ENCODE measurements at places on chromosomes 3 and 15.

- DNase-seq: no peak
Observed at GRCh38 chr15:75712668-75713337, at the start of gene CSPG4. Gene CSPG4, minus strand, starts transcription at chr15:75712848. Its CDS starts 93 bp downstream, at chr15:75712755.

GRCh38 chr15:64667736-64668161 lies 107.6 kb downstream of the RBPMS2 start:
- DNase-seq: no peak

DNA sequence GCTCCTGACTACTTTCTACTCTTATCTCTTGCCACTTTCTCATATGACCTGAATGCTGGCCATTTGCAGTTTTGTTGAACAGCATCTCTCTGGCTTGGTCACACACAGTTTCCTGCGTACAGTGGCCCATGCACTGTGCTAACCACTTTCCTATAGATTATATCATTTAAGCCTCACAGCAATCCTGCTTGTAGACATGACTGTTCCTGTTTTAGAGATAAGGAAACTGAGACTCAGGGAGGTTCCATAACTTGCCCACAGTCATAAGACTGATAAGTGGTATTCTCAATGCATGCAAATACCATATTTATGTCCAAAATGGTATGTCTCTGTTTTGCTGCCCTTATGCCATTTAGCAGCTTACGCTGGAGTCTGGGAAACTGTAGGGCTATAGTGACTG lies 229.5 kb downstream of the NR1D2 start:
- DNase-seq: no peak

- DNase-seq: no peak
Observed at GRCh38 chr3:166285001-166285400, 447.8 kb upstream of the BCHE start.

- no peak for DNase-seq
Observed at GRCh38 chr3:192302721-192303120, 424.6 kb downstream of the FGF12 start.

DNA sequence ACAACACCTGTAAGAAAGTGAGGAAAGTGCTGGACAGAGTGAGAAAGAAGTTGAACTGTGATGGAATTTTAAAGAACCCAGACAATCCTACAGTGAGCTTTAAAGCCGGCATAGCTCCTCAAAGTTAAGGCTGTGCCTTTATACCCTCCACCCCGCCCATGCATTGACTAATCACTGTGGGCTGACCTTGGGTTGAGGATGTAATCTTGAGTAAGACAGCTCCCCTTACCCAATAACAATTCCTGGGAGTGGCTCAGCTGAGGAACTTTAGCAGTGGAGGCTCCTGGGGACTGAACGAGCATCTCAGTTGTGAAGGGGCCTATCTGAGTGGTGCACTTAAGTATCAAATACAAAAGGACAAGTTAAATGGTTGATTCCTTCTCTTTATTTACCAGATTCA lies 35.7 kb upstream of the ZNF770 start:
- peak; percentile 29 for DNase-seq

DNA sequence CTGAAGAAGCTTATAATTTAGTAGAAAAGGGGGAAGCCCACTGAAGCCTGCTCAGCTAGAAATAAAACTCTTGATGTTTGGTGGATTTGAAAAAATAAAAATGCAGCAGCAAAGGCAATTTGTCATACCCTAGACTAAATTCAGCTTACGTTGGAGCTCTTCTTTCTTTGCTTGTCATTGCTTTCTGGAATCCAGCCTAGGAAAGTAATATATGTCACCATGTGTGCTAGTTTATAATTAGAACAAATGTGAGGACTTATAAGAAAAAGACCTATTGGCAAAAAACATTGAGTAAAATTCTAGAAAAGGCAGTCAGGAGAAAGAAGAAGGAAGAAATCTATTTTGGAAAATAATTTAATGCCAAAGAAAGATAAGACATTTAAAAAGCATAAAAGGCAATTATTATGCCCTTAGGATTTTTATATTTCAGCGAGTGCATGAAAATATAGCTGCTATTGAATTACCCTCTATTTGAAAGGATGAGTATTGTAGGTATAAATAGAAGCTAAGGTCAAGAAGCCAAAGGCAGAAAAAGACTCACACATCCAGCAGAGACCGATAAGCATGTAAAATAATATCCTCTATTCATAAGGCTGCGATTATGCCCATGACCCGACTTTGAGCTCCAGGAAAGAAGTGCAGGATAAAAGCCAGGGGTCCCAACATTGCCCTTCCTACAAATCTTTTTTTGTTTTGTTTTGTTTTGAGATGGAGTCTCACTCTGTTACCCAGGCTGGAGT lies 10.6 kb upstream of the BTBD1 start:
- DNase-seq: no peak

DNA sequence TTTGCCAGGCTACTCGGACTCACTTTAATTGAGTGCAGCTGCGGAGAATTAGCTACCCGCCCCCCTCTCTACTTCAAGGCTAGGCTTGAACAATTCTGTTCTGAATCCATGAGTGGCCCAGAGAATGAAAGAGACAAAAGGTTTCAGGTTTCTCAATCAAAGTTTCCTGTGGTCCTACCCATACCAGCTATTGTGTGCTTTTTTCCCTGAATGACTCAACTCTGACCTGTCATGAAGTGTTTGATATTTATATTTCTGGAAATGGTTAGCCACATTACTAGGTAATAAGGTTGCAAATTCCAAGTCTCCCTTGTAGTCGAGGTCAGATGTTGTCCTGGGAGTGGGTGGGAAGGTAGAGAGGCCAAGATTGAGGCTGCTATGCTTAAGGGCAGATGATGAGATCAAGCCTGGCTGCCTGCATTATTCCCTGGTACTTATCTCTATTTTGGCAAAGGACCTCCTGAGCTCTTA lies 392.7 kb upstream of the TBL1XR1 start:
- no peak for DNase-seq

GRCh38 chr3:56753206-56753820 lies 48.4 kb downstream of the ARHGEF3 start:
- DNase-seq: no peak

DNA sequence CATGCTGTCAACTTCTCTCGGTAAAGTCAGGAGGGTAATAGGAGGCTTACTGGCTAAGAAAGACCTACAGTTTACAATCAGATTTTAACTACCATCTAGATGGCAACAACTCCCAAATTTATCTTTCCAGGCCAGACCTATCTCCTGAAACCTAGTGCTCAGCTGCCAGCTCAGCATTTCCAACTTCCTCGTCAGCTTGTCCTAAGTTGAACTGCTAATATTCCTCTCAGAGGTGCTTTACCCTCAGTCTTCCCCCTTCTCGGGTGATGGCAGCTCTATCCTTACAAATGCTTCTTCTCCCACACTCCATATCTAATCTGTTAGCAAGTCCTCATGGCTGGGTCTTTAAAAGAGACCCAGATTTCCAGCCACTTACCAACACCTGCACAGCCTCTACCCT lies 36.9 kb upstream of the UBE2E2 start:
- no peak for DNase-seq

- DNase-seq: no peak
Observed at GRCh38 chr3:105553851-105554250, 187.1 kb downstream of the ALCAM start.

DNA sequence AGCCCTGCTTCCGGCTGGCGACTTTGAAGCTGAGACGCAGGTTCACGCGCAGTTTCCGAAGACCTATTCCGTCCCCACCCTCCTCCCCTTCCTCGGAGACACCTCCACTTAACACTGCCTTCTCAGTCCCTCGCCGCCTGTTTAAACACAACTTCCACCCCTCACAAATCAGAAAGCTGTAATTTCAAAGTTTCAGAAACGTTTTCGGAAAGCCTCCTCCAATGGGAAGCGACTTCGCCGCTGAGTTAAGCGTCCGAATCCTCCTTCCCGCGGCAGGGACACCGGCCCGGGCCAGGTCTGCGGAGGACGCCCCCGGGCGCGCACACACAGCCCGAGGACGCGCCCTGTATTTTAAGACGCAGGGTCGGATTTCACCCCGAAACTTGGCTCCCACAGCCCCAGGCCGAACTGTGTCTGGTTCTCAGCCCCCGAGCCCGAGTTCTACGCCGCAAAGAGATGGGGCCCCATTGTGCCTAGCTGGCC lies 559 bp upstream of the LRRN1 start:
- DNase-seq: peak; percentile 7

DNA sequence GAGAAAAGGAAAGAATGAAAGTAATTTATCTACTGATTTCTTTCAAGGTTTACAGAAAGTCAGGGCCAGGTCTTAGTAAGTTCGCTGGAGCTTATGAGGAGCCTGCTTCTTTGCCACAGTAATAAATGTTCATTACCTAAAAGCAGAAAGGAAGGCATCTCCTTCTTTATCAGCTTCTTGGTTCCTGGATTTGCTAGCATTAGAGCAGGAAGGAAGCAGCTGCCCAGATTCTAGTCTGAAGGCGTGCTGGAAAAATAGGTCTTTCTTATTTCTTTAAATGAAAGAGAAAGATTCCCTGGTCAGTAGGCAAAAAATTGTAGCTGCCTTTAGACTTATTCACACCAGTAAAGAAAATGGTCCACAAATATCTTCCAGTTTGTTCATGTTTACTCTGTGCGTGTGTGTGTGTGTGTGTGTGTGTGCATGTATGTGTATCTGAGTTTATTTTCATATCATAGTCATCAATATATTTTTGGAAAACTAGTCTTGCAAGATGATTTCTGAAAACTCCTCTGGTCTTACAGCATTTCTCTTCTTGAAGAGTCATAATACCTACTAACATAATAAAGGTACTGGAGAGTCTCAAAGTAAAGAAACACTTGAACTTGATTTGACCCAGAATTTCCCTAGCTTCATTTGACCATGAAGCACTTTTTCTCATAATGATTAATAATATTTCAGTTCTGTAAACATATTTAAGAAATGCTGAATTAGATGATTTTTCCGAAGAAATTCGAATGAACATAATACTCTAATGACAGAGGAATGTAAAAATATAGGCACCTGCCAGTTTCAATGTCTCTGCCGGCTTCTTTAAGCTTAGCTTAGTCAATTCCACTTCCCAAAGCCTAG lies 255.3 kb upstream of the ZPLD1 start:
- DNase-seq: no peak

DNA sequence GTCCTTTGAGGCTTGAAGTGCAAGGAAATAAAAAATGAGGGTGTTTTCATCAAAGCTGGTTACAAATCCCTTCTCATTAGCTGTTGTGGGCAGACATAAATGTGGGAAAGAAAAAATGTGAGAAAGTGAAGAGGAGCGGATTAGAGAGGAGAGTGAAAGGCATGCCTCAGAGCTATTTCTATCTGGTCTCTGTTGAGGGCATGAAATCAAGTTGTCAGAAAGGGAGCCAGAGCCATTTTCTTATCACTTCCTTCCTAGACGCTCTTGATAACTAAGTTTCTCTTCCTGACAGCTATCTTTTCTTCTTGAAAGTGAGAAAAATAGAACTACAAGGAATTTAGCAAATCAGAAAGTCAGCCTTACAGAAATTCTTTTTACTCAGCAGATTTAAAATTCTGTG lies 20.8 kb upstream of the CAPN3 start:
- no peak for DNase-seq

GRCh38 chr3:169404520-169404890 lies 259.0 kb downstream of the MECOM start:
- DNase-seq: no peak

DNA sequence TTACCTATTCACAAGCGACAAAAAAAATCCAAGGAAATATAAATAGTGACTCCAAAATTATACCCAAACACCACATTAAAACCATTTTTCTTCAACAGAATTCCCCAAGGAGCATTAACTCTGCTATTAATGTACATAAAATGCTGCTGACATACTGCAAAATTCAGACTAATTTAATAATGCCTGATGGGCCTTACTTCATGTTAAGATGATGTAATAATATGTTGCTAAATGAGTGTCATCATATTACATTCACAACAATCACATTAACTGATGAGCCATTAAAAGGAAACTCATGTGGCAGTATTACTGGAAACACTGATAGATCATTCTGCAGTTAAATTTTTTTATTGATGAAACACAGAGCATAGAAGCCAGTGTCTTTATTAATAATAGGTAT lies 204.9 kb upstream of the CGNL1 start:
- no peak for DNase-seq

GRCh38 chr15:96053031-96053780 lies 277.3 kb upstream of the NR2F2 start:
- DNase-seq: no peak

DNA sequence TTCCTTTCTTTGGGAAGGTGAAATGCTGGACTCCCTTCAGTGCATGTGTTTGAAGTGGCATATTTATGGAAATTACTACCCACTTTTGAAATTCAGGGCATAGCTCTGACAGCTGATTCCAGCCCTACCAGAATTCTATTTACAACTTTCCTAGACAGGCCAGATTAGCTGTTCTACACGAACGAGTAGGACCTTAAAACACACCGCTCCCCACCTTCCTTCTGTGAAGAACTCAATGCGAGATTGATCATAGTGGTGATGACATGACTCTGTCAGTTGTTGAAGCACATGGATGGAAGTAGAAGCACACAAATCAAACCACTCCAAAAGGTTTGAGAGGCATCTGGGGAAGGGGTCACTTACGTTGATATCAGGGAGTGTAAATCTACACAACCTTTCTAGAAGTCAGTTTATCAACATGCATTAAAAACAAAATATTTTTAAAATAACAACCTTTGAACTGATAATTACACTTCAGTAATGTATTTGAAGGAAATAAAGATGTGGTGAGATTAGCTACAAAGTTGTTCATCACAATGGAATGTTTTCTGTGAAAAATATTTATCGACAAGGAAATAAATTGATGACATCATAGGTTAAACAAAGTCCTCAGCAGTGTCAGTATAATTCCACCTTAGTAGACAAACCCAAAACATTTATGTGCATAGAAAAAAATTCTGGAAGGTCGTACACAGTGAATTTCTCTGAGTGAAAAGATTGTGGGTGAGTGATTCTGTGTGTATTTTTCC lies 29.8 kb downstream of the RARB start:
- DNase-seq: no peak

- no peak for DNase-seq
Observed at GRCh38 chr3:186807231-186807630, 949 bp upstream of the RFC4 start.

- no peak for DNase-seq
Observed at GRCh38 chr3:130688015-130688688, 58.5 kb downstream of the PIK3R4 start.
